ENCODE measurements at places on chromosomes 12 and 14.
A peak's percentile ranks its signal among the peaks of the same experiment; 100 is the strongest.

GRCh38 chr14:32939254-32940065 is 781 bp downstream of the NPAS3 start:
- no peak for DNase-seq

DNA sequence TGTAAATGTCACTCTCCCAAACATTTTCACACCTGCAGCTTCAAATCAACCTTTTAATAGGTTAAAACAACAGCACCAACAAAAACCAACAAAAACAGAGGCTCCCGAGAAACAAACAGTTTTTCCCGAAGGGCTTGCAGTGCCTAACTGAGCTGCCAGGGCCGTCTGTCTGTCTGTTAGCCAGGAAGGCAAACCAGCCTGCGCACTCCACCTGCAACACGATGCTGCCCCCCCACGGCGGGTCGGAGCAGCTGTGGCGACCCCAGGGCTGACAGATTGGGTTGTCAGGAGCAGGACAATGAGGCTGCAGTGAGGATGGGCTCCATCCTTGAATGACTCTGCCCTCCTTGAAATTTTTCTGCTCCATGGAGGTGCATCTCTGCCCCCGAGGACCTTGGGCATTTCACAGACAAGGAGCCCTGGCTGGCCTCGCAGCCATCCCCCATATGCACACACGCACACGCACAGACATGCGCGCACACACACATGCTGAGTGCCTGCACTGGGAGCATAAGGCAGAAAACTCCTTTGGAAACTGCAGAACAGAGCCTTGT is 2.6 kb downstream of the RTL1 start:
- DNase-seq: no peak

- DNase-seq: no peak
Measured at GRCh38 chr14:105047283-105048016, 17.8 kb downstream of the GPR132 start.

GRCh38 chr12:63362791-63363190 is 211.8 kb upstream of the AVPR1A start:
- DNase-seq: no peak

DNA sequence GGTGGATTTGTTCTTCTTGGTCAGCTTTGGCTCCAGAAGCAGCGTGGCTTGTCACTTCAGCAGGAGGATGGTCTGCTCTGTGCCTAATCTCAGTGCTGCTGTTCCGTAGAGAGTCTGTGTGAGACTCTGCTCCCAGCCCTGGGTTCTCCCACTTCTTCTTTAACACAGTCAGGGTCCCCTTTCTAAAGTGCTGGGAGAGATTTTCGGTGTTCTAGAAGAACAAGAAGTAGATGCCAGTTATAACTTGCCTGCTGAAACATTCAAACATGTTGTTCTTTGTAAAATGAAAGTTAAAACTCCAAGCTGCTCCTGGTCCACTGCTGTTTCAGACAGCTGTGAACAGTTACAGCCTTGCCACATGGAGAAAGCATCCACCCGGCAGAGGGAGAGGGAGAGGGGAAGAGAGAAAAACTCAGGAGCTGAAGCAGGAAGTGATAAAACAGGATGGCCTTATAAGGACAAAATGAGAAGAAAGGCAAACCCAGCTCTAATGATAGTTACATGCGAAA is 55.2 kb upstream of the CERS5 start:
- no peak for DNase-seq

- no peak for DNase-seq
Measured at GRCh38 chr12:107775093-107775721, 703 bp downstream of the ASCL4 start.

GRCh38 chr12:51777457-51777856 is 71.1 kb downstream of the FIGNL2 start:
- no peak for DNase-seq

DNA sequence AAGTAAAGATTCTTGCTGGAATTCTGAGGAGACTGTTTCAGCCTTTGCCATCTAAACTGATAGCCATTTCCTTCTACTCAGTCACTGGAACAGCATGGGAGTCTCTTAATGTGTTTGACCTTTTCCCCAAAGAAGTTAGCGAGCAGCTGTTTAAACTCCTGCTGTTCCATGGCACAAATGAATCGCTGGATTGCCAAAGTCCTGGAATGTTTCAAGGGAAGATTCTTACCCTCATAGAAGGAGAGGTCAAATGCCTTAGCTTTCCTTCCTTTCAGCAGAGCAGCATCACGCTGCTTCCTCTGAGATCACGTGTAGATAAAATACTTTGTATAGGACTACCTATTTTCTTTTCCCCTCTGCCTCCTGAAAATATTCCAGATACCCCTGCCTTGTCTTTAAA is 10.5 kb upstream of the NR2C1 start:
- DNase-seq: no peak

GRCh38 chr14:65433646-65434045 is 21.1 kb downstream of the FUT8 start:
- DNase-seq: no peak

GRCh38 chr12:109563291-109564284 is 9.7 kb downstream of the MMAB start:
- no peak for DNase-seq

- DNase-seq: no peak
Measured at GRCh38 chr12:9122091-9122609, 6.4 kb upstream of the A2M start.

GRCh38 chr14:44151130-44151820 is 355.8 kb downstream of the FSCB start:
- DNase-seq: no peak

GRCh38 chr12:9707864-9708808 is 24.8 kb downstream of the CLECL1 start:
- no peak for DNase-seq

- DNase-seq: no peak
Measured at GRCh38 chr12:16034136-16034817, 123.1 kb downstream of the DERA start.

DNA sequence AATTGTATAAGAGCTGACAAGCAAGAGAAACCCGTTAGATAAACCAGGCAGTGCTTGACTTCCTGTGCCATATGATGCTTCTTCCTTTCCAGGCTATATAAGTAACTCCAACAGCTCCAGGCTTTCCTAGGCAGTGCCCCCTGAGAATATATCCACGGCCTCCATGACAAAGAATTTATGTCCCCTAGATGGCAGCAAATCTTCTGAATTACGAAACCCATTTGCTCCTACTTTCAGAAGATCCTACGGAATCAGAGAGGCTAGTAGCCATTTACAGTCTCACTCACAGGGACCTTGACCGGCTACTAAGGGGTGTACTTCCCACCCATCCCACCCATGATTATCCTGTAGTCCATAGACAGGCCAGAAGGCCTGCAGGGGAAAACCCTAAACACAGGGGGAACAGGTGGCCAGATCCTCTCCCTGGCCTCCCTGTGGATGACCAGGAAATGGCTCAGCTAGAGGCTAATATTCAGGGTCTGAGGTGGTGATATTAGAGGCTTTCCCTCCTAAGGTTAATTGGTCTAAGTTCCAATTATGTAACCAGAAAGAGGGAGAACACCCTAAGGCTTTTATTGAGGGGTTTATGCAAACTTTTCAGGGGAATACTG is 77.2 kb upstream of the DCD start:
- no peak for DNase-seq

DNA sequence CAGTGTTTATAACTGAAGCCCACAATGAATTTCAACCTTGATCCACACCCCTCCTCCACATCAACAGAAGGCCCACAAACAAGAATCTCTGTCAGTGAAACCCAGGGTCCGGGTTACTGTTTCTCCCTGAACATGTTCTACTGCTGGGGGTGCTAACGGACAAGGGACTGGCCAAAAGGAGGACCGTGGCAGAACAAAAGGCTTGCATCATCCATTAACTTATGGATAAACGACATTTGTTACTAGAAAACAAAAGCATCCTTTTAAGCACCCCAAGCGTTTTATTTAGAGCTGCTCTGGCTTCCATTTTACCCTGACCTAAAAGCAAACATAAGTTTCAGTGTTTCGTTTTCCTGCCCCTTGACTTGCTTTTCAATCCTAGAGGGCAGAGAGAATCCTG is 32.2 kb downstream of the BRAP start:
- no peak for DNase-seq

- no peak for DNase-seq
Measured at GRCh38 chr14:92880851-92881250, 42.1 kb upstream of the CHGA start.

DNA sequence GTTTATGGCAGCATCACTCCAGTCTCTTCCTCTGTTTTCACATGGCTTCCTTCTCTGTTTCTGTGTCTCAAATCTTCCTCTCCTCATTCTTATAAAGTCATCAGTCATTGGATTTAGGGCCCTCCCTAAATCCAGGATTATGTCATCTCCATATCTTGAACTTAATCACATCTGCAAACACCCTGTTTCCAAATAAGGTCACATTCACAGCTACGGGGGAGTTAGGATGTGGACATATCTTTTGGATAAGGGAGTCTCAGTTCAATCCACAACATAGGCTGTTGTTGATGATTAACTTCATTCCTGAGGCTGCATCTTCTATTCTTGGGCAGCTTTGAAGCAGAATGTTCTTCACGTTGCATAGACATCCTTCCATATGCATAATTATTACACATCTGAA is 40.3 kb upstream of the NTF3 start:
- DNase-seq: no peak

- no peak for DNase-seq
Measured at GRCh38 chr12:57735198-57735855, 3.2 kb downstream of the AGAP2 start.

DNA sequence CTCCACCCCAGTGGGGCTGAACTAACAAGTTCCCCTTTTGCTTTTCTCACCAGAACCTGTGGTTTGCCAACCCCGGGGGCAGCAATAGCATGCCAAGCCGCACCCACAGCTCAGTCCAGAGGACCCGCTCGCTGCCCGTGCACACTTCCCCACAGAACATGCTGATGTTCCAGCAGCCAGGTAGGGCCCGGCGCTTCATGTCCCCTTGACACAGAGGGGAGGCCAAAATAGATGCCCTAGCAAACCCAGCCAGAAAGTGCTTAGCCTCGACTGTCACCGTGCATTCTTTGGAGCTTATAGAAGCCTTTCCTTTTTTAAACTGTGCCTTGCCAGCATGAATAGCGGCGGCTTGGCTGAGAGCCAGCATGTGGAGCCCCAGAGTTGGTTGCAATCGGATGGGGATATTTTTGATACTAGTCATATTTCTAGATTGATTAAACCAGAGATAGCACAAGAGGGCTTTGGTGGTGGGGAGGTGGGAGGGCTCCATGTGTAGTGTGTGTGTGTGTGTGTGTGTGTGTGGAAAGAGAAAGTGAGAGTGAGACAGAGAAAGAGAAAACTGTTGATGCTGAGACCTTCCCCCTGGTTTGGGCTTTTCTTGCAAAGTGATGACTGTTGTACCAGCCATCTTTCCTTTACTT is 126.1 kb downstream of the GCH1 start:
- DNase-seq: no peak

DNA sequence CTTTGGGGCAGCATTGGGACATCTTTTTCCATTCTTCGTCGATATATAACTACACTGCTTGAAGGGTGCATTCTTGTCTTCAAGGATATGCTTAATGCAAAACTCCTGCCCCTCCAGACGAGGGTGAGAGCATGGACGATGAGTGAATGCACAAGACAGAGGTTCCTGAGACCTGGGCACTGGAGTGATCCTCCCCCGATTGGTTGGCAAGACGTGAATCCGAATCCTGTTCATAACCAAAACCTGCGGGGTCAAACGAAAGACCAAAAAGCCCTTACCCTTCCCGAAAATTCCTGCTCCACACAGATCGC is 684 bp downstream of the KANSL2 start:
- DNase-seq: no peak

- DNase-seq: no peak
Measured at GRCh38 chr12:3631759-3632158, 121.2 kb downstream of the CRACR2A start.

DNA sequence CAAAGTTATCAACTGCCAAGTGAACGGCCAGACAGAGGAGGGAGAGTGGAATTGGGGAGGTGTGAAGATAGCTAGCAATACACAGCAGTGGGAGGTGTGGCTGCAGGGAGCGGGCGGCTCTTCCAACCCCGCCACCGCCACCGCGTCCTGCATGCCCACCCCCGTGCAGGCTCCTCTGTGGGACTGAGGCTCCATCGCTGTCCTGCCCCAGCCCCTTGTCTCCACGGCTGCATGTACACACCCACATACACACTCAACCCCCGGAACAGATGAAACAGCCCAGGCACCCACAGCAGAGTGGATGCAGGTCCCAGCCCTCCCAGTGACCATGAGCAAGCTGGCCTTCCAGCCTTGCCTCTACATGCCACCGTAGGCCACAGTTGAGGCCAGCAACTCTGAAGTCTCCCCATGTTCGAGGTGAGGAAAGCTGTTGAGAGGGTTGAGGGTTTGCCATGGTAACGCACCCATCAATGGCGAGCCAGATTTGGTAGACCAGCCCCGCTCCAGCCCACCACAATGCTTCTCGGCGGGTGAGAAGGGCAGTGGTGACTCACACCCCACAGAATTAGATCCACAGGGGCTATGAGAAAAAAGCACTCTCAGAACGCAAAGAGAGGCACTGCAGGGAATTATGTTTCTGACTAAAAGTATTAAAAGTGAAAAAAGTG is 39.3 kb downstream of the PITPNM2 start:
- no peak for DNase-seq

- no peak for DNase-seq
Measured at GRCh38 chr14:73058922-73059673, 764 bp downstream of the RBM25 start.

DNA sequence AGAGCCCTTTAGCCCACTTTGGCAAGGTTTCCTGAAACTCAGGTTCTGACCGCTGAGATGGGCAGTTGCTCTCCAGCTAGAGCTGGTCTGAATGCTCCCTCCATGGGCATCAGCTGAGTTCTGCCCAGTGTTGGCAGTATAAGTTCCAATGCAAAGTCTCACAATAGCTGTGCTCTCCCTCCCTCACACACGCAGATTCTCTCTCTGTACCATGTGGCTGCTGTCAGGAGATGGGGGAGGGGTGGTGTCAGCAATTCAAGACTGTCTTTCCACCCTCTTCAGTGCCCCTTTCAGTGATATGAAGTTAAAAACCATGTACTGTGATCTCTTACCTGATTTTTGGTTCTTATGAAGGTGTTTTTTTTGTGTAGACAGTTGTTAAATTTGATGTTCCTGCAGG is 164.3 kb upstream of the PLEKHA5 start:
- DNase-seq: no peak

DNA sequence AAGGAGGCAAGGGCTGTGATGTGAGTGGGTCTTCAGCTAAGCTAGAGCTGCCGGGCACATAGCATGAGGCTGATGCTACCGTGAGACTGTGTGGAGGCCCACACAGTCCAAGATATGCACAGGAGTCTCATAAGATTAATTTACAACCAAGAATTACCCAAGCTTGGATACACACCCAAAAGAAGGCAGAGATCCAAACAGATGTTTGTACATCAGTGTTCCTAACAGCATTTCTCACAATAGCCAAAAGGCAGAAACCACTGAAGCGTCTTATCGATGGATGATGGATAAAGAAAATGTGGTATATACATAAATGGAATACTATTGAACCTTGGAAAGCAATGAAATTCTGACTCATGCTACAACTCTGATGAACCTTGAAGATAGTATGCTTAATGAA is 40.8 kb upstream of the RIC8B start:
- DNase-seq: no peak

GRCh38 chr12:52327052-52327829 is 6.0 kb upstream of the KRT83 start:
- peak; percentile 30 for DNase-seq

- DNase-seq: no peak
Measured at GRCh38 chr14:61653507-61653906, 41.8 kb upstream of the HIF1A start.

- DNase-seq: no peak
Measured at GRCh38 chr12:50072198-50072907, 12.8 kb upstream of the SMARCD1 start.

Data from C1 segment of cervical spinal cord (tissue), 14 donors.